ENCODE measurements at places on chromosomes 13 and 19.

- no peak for DNase-seq
Measured at GRCh38 chr13:66159511-66159910, 1070.6 kb downstream of the PCDH9 start.

GRCh38 chr19:35249848-35250711, 1.3 kb downstream of the LSR start:
- DNase-seq, result no peak

DNA sequence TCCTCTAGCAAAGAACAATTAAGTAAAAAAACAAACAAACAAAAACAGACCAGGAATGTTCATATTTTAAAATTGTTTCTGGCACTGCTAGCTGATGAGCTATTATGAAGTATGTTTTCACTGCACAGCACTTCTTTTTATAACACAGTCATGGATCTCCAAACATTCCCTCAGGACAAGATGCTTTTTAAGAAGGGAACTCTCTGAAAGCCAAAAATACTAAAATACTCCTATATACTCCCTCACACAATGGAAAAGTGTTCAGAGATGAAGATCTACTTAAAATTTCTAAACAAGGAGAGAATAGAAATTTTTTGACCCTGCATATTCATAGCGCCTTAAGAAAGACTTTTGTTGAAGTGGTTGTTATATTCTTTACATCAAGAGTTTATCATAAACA, 926.8 kb downstream of the DIAPH3 start:
- no peak for DNase-seq

DNA sequence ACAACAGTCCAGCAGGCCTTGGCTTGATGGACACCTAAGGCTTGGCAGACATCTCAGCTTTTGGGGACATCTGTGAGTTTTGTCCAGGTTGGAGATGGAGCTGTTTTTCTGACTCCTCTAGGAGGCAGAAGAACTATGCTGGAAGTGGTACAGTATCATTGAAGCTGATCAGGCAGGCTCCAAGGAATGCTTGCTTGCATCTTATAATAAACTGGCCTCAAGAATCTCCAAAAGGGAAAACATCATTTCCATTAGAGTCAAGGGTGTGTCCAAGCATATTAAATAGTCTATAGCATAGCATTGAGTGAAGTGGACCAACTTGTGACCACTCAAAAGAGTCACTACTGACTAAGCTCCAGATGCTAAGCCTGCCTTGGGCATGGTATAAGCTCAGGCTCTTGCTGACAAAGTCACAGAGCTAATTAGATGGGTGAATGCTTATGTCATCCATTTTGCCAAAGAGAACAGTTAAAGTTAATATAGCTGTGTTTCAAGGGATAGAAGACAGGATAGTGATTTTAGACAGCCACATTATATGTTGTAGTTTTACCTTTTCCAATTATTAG, 216.0 kb downstream of the DNAJC15 start:
- DNase-seq, result no peak

DNA sequence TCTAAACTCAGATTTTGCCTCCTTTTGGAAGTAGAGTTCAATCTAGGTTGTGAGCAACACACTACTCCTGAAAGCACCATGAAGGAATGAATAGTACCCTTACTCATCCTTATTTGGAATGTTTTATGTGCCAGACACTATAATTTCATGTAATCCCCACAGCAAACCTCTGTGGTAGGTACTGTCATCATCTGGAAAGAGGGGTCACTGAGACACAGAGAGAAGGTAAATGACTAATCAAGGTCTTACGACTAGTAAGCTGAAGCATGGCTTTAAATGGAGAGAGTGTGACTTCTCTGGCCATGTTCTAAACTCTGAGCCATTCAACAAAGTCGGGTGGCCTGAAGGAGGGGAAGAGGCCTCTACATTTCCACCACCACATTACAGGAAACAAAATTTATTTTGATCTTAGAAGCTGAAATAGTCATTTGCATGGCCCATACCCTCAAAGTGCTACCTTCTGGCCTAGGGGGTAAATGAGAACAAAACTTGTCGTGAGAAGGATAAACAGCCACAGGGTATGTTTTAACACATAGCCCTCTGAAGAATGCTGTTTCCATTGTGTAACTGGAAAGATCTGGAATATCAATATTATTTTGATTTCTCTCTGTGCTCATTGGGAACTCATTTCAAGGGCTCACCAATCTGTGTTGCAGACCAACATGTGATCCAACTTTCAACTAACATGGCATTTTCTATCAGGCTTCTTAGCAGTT, 180.8 kb upstream of the RFC3 start:
- DNase-seq, result no peak

DNA sequence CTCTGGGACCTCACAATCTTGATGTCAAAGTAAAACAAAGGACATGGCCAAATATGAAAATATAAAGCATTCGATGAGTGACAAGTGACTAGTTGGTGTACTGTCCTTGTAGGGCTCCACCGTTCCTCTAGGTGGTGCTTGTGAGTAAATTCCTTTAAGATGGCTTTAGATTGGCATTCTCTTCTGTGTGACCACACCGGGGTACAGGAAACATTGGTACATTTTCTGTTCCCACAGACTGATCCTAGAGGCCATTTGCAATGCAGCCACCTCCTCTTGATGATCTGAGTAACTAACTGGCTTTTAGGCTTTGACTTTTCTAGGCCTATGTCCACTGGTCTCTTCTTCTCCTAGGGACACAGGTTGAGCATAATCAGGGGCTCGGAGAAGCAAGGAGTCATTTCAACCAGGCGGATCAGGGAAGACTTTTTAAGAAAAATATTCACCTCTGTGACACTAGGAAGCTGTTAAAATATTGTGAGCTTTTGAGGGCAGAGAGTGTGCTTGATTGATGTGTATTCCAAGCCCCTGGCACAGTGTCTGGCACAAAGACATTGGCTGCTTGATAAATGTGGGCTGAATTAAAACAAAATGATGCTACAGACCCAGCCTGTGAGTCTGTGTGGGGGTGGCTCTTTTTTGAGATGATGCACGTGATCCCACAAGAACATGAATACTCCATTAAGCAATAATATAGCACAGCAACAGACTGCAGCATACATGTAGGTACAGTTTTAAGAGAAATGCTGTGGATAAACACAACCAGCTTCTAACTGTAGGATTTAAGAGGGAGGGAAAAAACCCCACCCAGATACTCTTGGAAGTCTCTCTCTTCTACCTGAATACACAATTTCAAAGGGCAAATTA, 21.0 kb downstream of the EPSTI1 start:
- DNase-seq, result no peak

DNA sequence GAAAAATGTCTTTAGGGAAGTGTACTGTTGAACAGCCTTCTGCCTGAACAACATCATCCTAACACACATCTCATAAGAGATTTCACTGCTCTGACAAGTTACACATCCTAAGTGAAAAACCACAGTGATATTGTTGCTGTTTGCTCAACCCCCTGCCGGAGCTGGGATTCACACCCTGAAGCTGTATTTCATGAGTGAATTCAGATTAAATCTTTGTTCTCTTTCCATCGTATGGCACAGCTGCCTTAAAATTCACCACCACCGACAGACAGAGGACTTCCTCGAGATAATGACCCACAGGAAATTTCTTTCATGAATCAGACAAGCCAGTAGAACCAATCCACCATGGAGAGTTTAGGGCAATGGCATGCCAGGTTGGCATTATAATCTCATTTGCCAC, 280.8 kb downstream of the DCT start:
- DNase-seq, result no peak

GRCh38 chr13:22090106-22090505, 419.2 kb downstream of the FGF9 start:
- DNase-seq, result no peak

DNA sequence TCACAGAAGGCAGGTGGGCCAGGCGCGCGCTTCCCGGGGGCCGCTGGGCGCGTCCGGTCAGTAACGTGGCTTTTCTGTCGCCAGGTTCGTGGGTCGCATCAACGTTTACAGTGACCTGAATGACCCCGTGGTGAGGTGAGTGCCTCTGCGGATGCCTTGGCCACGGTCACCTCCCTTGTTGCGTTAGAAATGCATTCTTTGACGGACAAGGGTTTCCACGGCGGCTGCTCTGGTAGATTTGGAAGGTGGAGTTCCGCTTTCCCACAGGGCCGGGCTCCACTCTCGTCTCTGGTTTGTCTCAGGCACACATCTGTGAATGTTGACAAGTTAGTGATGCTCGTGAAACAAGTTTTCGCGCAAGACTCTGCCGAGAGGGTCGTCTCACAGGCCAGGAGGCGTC, 130.0 kb downstream of the ATP11A start:
- peak; percentile 5 for DNase-seq

- no peak for DNase-seq
Measured at GRCh38 chr13:77480066-77480465, 55.4 kb upstream of the SCEL start.

- DNase-seq, result no peak
Measured at GRCh38 chr13:21010621-21011020, 50.8 kb downstream of the LATS2 start.

DNA sequence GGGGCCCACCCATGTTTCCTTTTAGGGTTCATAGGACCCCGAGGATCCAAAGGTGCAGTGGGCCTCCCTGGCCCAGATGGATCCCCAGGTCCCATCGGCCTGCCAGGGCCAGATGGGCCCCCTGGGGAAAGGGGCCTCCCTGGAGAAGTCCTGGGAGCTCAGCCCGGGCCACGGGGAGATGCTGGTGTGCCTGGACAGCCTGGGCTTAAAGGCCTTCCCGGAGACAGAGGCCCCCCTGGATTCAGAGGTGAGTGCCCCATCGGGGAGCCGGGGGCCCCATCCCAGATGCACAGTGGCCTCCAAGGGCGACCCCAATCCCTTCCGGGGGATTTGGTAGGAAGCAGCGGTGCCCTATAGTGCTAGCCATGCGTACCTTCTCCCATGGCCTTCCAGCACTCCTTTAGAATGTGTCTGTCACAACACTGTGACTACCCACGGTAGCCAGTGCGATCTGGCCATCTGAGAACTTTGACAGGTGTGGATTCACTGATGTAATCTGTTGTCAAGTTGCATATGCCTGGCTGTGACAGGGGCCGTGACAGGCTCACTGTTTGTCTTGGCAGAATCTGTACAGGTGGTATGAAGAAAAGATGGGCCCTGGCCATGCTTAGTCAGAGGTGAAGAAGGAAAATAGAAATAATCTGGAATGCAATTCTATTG, 88.5 kb downstream of the RAB20 start:
- no peak for DNase-seq

DNA sequence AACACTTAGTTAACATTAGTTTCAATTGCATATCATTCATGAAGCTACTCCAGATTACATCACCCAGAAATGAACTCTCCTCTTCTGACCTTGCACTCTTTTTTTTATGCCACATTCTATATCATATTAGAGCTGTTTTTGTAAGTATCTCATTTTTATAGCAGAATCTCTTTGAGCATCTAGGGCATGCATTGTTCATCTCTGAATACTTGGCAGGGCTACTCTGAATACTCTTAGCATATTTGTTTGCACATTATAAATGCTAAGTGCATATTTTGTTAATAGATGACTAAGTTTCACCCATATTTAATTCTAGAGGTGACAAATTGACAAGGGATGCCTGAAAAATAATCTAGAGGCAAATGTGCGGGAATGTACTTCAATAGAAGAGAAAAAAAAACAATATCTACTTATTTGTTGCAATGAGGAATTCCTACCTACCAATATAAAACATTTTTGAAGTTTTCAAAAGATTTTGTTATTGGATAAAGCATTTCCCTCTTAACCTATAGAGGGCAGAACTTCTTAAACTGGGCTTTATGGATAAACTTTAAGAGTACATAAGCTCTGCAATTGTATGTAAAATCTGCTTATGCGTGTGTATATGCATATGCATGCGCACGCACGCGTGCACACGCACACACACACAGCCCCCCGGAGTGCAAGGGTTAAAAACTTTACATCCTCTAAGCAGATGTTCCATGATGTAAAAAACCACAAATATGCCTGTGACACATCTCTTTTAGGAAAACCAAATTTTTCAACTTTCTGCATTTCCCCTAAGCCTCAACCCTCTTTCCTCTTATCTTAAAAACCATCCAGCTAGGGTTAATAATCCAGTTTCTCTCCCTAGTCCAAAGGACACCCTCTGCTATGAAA, 73.0 kb upstream of the OXGR1 start:
- no peak for DNase-seq

- no peak for DNase-seq
Measured at GRCh38 chr13:99808786-99809185, 162.8 kb downstream of the ZIC5 start.

- no peak for DNase-seq
Measured at GRCh38 chr13:91539286-91540157, 141.1 kb downstream of the GPC5 start.

GRCh38 chr19:41787055-41787454, 9.3 kb upstream of the CEACAM3 start:
- no peak for DNase-seq

DNA sequence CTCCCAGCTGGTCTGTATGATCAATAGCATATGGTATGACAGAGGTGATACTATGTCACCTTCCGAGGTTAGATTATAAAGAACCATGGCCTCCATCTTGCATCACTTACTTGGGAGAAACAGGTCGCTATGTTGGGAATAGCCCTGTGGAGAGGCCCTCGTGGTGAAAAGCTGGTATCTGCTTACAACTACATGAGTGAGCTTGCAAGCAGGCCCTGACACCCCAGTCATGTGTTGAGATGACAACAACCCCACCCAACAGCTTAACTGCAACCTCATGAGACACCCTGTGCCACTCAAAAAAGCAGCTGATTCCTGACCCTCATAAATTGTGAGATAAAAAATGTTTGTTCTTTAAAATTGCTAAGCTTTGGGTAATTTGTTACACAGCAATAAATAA, 18.8 kb downstream of the MTRF1 start:
- no peak for DNase-seq

GRCh38 chr19:37506387-37507166, at the start of gene ZNF793:
TSS of gene ZNF793 (plus strand) at chr19:37506939. CDS start at chr19:37523440, 16,501 bp downstream.
- peak; percentile 90 for DNase-seq

DNA sequence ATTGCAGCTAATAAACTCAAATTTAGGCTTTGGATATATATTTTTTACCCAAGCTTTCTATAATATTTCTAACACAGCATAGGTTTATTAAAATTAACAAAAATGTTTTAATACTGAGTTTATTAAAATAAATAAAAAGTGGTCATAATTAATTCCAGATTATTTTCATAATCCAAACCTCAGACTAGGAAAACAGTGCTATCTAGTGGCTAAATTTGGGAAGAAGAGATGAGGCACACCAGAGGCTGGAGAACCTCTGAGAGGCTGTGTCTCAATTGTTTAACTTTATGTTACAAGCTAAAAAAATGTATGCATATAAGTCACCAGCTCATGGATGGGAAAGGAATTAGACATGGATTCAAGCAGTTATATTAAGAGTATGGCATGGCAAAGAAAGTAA, 392.5 kb downstream of the DIAPH3 start:
- DNase-seq, result no peak

GRCh38 chr19:11506101-11506555, 489 bp upstream of the ZNF653 start:
- DNase-seq, result no peak

GRCh38 chr13:73870970-73871935, 263.0 kb downstream of the KLF12 start:
- DNase-seq, result peak; percentile 45

Measured in right hindlimb (tissue), 1 donor.